ENCODE measurements at places on chromosomes 13 and 19.

- DNase-seq: no peak
Observed at GRCh38 chr13:44257796-44258195, 115.8 kb upstream of the SERP2 start.

- no peak for DNase-seq
Observed at GRCh38 chr13:28885181-28885580, 65.0 kb downstream of the MTUS2 start.

- DNase-seq: no peak
Observed at GRCh38 chr13:83907196-83907989, 25.1 kb upstream of the SLITRK1 start.

GRCh38 chr13:97234742-97235141 lies 12.6 kb downstream of the MBNL2 start:
- no peak for DNase-seq

DNA sequence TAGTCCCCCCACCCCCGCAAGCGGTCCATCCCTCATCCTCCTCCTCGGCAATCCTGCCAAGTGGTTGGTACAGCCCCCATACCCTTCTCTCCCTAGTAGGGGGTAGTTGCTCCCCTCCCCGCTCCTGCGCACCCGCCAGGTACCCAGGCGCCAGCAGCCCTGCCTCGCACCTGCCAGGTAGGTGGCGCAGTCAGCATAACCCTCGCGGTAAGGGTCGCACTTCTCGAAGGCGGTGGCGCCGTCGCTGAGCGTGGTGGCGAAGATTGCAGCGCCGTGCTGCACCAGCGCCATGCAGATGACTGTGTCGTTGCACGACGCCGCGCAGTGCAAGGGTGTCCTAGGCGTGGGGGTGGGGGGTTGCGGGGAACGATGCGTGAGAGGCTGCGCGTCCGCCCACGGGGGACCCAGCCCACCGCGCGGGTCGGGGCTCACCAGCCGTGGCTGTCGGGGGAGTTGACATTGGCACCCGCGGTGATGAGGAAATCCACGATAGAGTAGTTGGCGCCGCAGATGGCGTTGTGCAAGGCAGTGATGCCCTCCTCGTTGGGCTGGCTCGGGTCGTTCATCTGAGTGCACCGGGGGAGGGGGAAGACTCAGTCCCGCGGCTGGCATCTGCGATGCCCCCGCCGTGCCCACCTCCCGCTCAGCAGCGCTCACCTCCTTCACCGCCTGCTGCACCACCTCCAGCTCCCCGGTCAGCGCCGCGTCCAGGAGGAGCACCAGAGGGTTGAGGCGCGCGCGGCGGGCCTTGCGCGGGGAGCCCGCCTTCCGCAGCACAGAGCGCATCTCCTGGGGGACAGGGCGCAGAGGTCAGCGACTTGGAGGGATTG lies 15.2 kb upstream of the ERCC2 start:
- no peak for DNase-seq

- DNase-seq: no peak
Observed at GRCh38 chr19:41699968-41700323, 8.5 kb upstream of the CEACAM5 start.
